Suprapubic skin (tissue), 4 donors: ENCODE measurements at places on chromosomes 11 and 22.
A peak's percentile ranks its signal among the peaks of the same experiment; 100 is the strongest.

DNA sequence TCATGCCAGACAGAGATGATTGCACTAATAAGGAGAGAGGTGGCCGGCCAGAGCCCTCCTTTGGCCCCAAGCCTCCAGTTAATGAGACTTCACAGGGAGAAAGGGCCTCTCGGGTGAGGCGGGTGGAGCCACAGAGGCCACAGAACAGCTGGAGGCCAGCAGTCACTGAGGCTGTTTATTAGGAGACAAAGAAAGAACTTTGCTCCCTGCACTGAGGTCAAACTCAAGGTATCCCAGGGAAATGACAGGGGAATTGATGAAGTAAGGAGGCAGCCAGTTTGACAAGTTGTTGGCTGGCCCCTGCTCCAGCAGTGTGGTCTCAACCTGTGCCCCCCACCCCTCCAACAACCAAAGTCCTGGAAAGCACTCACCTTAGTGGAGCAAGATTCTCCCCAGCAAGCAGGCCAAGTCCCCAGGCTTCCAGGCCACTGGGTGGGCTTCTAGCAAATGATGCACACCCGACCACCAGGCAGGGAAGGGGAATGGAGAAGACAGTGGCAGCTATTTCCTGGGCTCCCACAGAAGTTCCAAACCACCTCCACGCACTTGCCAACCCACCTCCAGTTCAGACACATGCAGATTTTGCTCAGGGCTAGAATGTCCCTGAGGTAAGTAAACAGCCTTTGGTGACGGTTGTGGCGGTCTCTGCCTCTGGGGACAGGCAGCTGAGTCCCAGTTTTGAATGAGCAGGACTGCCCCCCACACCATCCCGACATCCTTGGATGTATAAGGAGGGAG lies 53.2 kb downstream of the RPUSD4 start:
- no peak overlapping the region for H3K4me3 ChIP-seq
- H3K27ac ChIP-seq: no peak overlapping the region
- no peaks in the 10 kb centered on the region for H3K27me3 ChIP-seq
- no peaks in the 10 kb centered on the region for H3K36me3 ChIP-seq
- peaks cover 16% of the 10 kb centered on the region for H3K4me1 ChIP-seq
- no peak for DNase-seq

- H3K4me1 ChIP-seq: peaks cover 10% of the 10 kb centered on the region
- H3K4me3 ChIP-seq: no peak overlapping the region
- DNase-seq: no peak
- H3K27me3 ChIP-seq: no peaks in the 10 kb centered on the region
- H3K27ac ChIP-seq: peak overlapping the region; percentile 11
Measured at GRCh38 chr11:122192634-122193255, 76.7 kb upstream of the BLID start.

GRCh38 chr11:100925935-100926334 lies 203.7 kb downstream of the PGR start:
- no peaks in the 10 kb centered on the region for H3K4me1 ChIP-seq

- peak; percentile 54 for DNase-seq
- no peaks in the 10 kb centered on the region for H3K36me3 ChIP-seq
- H3K27me3 ChIP-seq: peaks cover 54% of the 10 kb centered on the region
- no peak overlapping the region for H3K4me3 ChIP-seq
Measured at GRCh38 chr22:48338793-48339705, 1488.6 kb downstream of the BRD1 start.

DNA sequence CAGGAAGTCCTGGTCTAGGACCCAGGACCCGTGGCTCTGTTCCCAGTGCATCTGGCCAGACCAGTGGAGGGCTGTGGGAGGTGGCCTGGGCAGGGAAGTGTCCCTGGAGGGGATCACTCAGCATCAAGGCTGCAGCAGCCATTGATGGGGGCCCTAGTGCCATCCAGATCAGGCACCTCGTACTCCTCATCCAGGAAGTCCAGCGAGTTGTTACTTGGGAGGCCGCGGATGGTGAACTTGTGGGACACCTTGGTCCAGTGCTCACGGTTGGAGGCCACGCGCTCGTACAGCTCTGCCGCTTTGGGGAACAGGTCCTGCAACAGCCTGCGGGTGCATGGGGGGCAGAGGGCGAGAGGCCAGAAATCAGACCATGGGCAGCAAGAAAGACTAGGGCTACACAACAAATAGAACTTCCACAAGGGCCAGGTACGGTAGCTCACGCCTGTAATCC lies 96.9 kb downstream of the PDE2A start:
- no peak overlapping the region for H3K4me3 ChIP-seq
- peak; percentile 52 for DNase-seq
- H3K27ac ChIP-seq: no peak overlapping the region
- no peaks in the 10 kb centered on the region for H3K4me1 ChIP-seq
- H3K36me3 ChIP-seq: peaks cover 3% of the 10 kb centered on the region
- H3K27me3 ChIP-seq: no peaks in the 10 kb centered on the region

DNA sequence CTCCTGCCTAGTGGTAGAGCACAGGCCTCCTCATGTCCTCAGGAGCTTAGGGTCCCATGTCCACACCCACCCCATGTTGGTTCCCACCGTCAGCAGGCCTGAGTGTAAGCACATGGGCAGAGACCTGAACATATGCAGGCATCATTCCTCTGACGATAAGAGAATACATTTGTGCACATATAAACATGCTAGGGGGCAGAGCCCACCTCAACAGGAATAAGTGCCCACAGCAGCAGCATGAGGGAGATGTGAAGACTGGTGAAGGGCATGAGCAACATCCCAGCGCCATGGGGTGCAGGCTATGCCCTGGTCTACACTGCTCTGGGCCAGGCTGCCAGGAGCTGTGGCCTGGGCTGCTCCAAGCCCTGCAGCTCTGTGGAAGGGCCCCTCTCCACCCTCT lies 16.9 kb downstream of the ADORA2A start:
- no peaks in the 10 kb centered on the region for H3K4me1 ChIP-seq
- no peaks in the 10 kb centered on the region for H3K27me3 ChIP-seq
- DNase-seq: no peak
- no peak overlapping the region for H3K27ac ChIP-seq
- H3K36me3 ChIP-seq: no peaks in the 10 kb centered on the region

DNA sequence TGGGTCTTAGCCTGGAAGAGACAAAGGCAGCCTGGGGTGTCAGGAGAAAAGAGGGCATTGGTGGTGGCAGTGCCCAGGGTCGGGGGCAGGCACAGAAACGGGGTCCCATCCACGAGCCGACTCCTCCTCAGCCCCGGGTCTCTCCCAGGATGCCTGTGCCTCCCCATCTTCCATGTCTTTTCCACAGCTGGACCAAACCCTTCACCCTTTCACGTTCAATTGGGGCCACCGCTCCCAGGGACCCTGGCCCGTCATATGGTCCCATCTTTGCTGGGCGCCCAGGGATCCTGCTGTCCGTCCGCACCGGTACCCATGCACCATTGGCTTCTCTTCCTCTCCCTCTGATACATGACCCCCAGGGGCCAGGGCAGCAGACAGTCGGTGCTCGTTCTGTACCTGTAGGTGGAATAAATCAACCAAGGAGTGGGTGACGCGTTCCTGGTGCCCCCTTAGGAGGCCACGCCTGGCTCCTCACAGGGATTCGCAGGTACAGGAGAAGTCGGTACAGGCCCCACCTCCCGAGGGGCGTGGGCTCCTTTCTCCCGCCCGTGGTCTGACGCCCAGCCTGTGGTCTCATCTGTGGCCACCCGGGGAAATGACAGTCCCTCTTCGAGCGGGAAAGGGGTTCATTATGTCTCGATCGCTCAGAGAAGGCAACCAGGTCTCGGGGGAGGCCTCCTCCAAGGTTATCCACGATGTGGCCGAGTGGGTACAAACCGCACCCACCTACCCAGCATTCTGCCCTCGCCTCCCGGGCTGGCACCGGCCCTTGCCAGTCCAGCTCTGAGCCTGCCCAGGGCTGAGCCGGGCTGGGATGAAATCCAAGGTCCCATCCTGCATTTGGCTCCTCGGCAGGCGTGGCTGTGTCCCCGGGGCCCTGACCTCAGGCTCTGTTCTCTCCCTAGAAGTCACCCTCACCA lies 1493.6 kb downstream of the BRD1 start:
- no peak for DNase-seq
- no peaks in the 10 kb centered on the region for H3K4me1 ChIP-seq
- peaks cover 23% of the 10 kb centered on the region for H3K27me3 ChIP-seq
- H3K36me3 ChIP-seq: no peaks in the 10 kb centered on the region
- H3K27ac ChIP-seq: no peak overlapping the region
- H3K4me3 ChIP-seq: no peak overlapping the region

- DNase-seq: peak; percentile 60
- no peaks in the 10 kb centered on the region for H3K27me3 ChIP-seq
- H3K4me1 ChIP-seq: peaks cover 29% of the 10 kb centered on the region
- H3K27ac ChIP-seq: no peak overlapping the region
Measured at GRCh38 chr22:29151316-29151715, 54.4 kb upstream of the EMID1 start.

GRCh38 chr22:32799496-32799895 lies 2.0 kb upstream of the TIMP3 start:
- DNase-seq: no peak
- H3K36me3 ChIP-seq: no peaks in the 10 kb centered on the region
- H3K4me1 ChIP-seq: peaks cover 31% of the 10 kb centered on the region
- H3K4me3 ChIP-seq: no peak overlapping the region
- no peak overlapping the region for H3K27ac ChIP-seq

- H3K4me3 ChIP-seq: peak overlapping the region; percentile 67
- peaks cover 31% of the 10 kb centered on the region for H3K4me1 ChIP-seq
- peaks cover 26% of the 10 kb centered on the region for H3K27me3 ChIP-seq
- DNase-seq: no peak
- H3K27ac ChIP-seq: no peak overlapping the region
Measured at GRCh38 chr11:417652-418342, 3.0 kb upstream of the SIGIRR start.

DNA sequence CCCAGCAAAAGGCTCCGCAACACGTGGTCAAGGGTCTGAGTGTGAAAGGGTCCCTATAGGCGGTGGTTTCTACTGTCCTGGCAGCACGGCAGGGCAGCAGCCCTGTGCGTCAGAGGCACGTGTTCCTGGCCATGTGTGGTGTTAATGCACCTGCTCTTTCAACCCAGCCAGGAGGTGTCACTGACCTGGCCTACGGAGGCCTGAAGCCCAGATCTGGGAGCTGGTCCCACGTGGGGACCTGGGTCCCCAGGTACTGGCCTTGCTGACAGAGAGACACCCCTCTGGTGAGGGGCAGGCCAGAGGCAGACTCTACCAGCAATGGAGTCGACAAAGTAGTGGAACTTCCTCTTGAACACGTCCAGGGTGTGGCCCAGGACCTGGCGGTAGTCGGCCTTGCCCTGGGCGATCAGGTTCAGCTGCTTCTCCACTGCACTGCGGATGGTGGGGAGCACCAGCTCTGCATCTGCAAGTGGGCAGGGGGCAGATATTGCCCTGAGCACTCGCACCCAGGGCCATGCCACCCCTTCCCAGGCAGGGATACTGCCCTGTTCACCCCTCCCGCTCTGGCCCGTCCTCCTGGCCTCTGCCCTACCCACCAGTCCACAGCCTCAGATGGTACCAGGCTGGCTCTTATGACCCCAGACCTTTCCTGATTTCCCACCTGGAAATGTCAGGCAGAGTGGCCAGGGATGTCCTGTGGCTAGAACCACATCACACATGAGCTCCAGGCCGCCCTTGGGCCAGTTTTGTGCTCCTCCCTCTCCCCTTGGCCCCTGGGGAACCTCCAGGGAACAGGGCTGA lies 6.8 kb upstream of the PPM1F start:
- H3K36me3 ChIP-seq: peaks cover 58% of the 10 kb centered on the region
- H3K27me3 ChIP-seq: no peaks in the 10 kb centered on the region
- H3K4me1 ChIP-seq: no peaks in the 10 kb centered on the region
- H3K4me3 ChIP-seq: no peak overlapping the region
- DNase-seq: no peak
- H3K27ac ChIP-seq: no peak overlapping the region

GRCh38 chr11:60966890-60967289 lies 4.6 kb upstream of the CD6 start:
- no peak overlapping the region for H3K27ac ChIP-seq
- H3K27me3 ChIP-seq: no peaks in the 10 kb centered on the region
- no peak for DNase-seq
- H3K4me1 ChIP-seq: peaks cover 5% of the 10 kb centered on the region
- H3K36me3 ChIP-seq: no peaks in the 10 kb centered on the region

GRCh38 chr11:69368119-69368880 lies 74.3 kb downstream of the MYEOV start:
- H3K4me1 ChIP-seq: no peaks in the 10 kb centered on the region
- no peaks in the 10 kb centered on the region for H3K27me3 ChIP-seq
- H3K27ac ChIP-seq: no peak overlapping the region
- H3K36me3 ChIP-seq: no peaks in the 10 kb centered on the region

DNA sequence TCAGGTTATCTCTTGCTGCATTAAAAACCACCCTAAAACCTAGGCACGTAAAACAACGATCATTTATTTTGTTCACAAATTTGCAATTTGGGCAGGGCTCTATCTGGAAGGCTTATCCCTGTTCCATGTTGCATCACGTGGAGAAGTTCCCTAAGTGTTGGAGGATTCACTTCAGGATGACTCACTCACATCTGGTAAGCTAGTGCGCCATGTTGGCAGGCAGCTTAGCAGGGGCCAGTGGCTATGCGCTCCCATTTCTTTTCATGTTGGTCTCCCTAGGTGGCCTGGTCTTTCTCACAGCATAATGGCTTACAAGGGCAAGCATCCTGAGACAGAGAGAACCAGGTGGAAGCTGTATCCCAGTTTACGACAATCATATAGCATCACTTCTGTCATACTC lies 226.8 kb downstream of the BLID start:
- DNase-seq: no peak
- peaks cover 11% of the 10 kb centered on the region for H3K4me1 ChIP-seq
- no peak overlapping the region for H3K27ac ChIP-seq
- no peaks in the 10 kb centered on the region for H3K36me3 ChIP-seq
- H3K27me3 ChIP-seq: no peaks in the 10 kb centered on the region
- H3K4me3 ChIP-seq: no peak overlapping the region

GRCh38 chr11:33920838-33921613 lies 29.1 kb upstream of the LMO2 start:
- no peaks in the 10 kb centered on the region for H3K4me1 ChIP-seq
- no peak overlapping the region for H3K4me3 ChIP-seq
- no peaks in the 10 kb centered on the region for H3K36me3 ChIP-seq
- H3K27me3 ChIP-seq: no peaks in the 10 kb centered on the region
- DNase-seq: no peak
- peak overlapping the region; percentile 57 for H3K27ac ChIP-seq

DNA sequence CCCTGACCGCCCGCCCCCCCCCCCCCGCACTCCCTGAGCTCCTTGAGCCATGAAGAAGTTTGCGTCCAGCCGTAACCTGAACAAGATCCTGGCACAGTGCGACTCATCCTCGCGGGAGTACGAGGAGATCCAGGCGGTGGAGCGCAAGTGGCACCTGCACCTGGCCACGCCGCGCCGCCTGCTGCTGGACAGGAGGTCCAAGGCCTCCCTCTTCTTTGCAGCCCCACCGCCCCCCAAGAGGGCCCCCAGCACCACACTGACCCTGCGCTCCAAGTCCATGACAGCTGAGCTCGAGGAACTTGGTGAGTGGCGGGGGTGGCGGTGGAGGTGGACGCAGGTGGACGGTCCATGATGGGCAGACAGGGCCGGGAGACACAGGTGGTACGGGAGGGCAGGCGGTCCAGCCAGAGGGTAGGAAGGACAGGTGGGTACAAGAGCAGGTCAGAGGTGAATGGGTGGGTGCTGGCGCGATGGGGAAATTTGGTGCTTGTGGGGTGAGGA lies 32.1 kb upstream of the ACR start:
- H3K27me3 ChIP-seq: no peaks in the 10 kb centered on the region
- H3K27ac ChIP-seq: no peak overlapping the region
- H3K36me3 ChIP-seq: peaks cover 6% of the 10 kb centered on the region
- DNase-seq: peak; percentile 59
- H3K4me3 ChIP-seq: no peak overlapping the region
- peaks cover 3% of the 10 kb centered on the region for H3K4me1 ChIP-seq

- no peak overlapping the region for H3K27ac ChIP-seq
- H3K27me3 ChIP-seq: no peaks in the 10 kb centered on the region
- no peak overlapping the region for H3K4me3 ChIP-seq
- H3K4me1 ChIP-seq: no peaks in the 10 kb centered on the region
Measured at GRCh38 chr11:112392904-112393303, 132.2 kb upstream of the PLET1 start.
